ENCODE measurements at places on chromosomes 2 and 18.

GRCh38 chr2:78416625-78417300, 608.7 kb upstream of the REG3G start:
- DNase-seq = no peak

DNA sequence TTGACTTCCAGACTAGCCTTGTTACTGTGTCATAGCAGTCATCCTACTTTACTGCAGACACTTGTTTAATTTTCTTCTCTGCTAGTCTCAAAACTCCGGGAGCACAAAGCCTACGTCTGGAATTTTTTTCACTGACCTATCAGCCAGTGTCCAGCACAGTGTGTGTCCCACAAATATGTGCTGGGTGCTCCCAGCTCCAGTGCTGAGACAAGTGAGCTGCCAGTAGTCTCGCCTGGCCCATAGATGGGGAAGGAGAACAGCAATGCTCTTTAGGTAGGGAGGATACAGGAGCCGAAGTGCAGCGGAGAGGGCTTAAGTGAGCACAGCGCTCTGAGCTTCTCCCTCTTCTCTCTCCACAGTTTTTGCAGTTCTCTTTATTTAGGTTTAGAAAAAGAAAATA, 34.0 kb downstream of the ARHGAP28 start:
- no peak for DNase-seq

DNA sequence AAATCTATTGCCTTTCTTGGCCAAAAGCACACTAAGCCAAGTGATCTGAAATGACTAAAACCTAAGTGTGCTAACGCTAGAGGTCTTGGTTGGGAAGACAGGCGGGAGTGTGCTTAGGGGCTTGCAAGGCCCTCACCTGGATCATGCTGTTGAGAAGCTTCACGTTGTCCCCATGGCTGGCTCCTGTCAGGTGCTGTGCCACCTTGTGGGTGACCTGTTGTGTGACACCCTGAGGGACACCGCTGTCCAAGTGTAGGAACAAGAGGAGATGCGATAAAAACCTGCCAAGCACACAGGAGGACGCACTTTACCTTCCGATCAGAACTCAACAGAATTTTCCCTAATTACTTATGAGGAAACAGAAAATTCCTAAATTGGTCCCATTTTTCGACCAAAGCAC, 50.8 kb downstream of the EPG5 start:
- DNase-seq = no peak

DNA sequence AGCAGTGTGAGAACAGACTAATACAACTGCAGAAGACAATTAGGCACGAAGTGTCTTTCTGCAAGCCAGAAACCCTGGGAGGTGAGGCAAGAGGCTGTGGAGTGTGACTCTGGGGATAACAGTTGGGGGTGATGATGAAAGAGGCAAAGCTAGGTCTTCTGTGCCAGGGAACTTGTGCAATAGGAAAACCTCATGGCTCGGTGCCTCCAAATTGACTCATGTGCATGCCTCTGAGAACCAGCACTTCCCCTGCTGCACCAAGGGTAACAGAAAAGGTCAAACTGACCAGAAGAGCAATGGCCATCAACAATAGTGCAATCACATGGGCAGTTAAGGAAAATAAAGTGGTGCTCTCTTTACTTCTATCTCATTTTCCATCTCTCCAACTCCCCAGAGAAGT, 136.4 kb downstream of the SCG2 start:
- no peak for DNase-seq

- DNase-seq = no peak
Measured at GRCh38 chr2:71455011-71455740, 1.8 kb downstream of the DYSF start.

GRCh38 chr2:230903231-230904150, 21.6 kb downstream of the GPR55 start:
- DNase-seq = no peak

- DNase-seq = no peak
Measured at GRCh38 chr2:19772981-19773380, 128.8 kb downstream of the TTC32 start.

DNA sequence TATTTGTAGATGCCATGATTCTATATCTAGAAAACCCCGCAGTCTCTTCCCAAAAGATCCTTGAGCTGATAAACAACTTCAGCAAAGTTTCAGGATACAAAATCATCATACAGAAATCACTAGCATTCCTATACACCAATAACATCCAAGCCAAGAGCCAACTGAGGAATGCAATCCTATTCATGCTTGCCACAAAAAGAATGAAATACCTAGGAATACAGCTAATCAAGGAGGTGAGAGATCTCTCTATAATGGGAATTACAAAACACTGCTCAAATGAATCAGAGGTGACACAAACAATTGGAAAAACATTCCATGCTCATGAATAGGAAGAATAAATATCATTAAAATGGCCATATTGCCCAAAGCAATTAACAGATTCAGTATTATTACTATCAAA, 551.4 kb upstream of the SLC39A10 start:
- DNase-seq = no peak

DNA sequence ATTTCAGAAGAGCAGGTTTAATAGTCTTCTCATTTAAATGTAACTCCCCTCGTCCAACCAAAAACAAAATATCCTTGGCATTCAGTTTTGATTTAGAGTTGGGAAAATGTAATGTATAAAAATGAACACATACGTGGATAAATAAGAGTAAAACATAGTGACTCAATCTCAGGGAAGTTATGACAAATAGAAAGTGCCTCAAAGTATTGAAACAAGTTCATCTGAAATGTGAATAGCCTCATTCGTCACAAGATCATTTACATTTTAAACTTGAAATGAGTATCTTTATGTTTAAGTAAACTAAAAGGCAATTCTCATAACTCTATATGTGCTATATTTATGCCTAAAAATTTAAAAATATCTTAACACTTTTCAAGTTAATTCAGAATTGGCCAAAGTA, 122.2 kb upstream of the SMAD7 start:
- DNase-seq = no peak

DNA sequence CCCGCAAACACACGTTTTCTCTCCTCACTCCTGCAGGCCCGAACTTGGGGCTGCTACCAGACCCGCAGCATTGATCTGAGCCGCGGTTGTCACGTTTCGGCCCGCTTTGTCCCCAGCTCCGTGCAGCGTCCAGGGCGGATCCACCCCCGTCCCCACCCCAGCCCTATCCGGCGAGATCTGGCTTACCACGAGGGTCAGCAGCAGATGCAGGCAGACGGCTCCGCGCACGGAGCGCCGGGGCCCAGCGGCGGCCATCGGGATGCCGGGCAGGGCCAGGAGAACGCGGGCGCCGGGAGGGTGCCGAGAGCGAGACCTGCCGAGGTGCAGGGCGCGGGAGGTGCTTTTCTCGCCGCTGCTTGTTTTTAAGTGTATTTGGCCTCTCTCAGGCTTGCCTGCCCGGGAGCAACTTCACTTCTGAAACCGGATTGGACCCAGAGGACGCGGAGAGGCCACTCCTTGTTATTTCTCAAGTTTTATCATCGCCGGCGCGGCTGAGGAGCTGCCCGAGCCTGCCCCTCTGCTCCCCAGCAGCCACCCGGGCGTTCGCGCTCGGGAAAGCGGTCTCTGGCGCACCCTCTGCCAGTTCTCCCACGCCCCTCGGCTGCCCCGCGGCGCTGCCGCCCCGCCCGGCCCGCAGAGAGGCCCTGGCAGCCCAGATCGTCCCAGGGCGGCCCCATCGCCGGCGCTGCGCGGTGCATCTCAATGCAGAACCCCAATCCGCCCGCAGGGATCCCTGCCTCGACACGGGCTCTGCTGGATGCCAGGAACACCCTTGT, at the start of gene DSC3:
Gene DSC3 (minus strand): TSS at position 337 of the 776 bp plus-strand sequence. CDS start 82 bp downstream, at position 255.
- no peak for DNase-seq

DNA sequence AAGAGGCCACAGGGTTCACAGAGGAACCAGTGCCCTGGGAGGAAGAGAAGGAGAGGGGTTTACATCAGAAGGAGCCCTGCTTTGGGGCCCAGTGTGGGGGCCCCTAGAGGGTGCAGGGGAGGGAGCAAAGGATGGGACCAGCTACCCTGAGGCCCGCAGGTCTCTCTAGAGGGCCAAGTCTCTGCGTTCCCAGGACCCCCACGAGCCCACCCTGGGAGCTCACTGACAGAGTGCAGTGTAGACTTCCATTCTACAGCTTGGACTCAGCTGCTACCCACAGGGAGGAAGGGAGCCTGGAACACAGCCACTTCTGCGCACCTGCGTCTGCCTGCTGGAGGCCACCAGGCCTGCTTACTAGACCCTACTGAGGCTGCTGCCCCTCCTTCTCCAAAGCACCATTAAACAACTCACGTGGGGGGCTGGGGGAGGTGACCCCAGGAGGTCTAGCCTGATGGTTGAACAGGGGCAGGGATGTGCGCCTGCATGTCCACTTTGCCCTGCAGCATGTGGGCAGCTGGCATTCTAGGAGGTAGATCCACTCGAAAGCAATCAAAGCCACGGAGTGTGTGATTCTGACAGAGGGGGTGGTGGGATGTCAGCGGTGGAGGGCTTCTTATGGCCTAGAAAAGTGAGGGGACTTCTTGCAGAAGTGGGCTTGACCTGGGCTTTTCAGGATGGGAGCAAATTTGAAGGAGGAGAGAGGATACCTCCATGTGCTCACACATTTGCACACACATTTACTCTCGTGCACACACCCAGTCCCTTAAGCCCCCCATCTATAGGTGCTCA, 90.2 kb downstream of the ZFP36L2 start:
- no peak for DNase-seq

DNA sequence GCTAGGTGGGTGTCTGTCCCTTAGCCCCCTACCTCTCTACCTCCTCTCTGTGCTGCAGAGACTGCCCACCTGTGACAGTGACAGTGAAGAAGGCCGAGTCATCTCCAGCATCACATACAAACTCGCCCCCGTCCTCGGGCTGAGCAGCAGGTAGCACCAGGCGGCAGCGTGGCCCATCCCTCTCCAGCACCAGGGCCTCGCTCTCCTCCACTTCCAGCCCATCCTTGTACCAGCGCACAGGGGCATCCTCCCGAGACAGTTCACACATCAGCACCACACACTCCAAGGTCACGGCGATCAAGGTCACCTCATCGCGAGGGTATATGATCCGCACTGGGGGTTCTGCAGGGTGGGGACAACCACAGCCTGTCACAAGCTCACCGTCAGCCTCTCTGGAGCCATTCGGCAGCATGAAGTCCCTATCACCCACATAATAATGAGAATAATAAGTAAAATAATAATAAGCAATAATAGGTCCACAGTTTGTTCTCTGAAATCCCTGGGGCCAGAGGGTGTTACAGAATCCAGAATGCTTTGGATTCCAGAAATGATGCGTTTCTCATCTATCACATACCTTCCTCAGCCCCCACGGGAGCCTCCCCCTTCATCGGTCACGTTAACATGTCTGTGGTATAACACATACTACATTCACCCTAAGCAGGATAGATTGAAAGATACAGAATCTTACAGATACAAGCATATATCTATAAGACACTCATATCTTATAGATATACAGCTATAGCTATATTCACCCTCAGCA, 12.0 kb downstream of the OBSL1 start:
- DNase-seq = no peak

- no peak for DNase-seq
Measured at GRCh38 chr18:54734059-54734458, 94.2 kb upstream of the RAB27B start.

- no peak for DNase-seq
Measured at GRCh38 chr2:42724886-42725285, 39.0 kb downstream of the OXER1 start.

GRCh38 chr2:49948091-49948490, 793.8 kb upstream of the FSHR start:
- no peak for DNase-seq

DNA sequence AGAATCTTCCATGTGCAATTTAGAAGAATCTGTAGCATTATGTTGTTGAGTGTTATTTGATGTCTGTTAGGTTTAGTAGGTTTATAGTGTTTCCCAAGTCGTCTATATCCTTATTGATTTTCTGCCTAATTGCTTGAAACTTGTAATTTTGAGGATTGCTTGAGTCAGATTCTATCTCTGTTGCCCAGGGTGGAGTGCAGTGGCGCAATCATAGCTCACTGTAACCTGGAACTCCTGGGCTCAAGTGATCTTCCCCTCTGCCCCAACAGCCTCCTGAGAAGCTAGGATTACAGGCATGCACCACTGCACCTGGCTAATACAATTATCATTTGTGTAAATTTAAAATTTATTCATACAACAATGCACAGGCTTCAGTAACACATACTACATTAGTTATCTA, 3.1 kb upstream of the TCF23 start:
- DNase-seq = no peak

GRCh38 chr2:235639428-235639773, 145.6 kb downstream of the AGAP1 start:
- DNase-seq = no peak

DNA sequence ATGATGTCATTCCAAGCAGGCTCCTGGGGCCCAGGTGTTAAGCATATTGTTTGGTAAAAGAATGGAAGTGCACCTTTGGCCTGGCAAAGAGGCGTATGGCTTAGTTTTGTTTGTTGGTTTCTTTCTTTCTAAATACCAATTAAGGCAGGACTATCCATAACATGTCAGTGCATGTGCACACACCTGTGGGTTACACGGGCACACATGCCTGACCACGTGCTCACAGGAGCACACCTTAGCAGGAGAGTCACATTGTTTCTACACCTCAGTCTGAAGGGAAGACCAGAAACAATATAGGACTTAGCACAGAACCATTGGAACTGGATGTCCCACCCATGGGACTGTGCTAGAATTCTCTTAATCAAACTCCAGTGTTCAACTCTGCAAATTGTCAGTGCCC, 127.8 kb downstream of the FBXO15 start:
- DNase-seq = no peak

- DNase-seq = no peak
Measured at GRCh38 chr2:8847400-8847799, 10.0 kb upstream of the KIDINS220 start.

GRCh38 chr2:181657379-181657778, 474 bp upstream of the CERKL start:
- no peak for DNase-seq

DNA sequence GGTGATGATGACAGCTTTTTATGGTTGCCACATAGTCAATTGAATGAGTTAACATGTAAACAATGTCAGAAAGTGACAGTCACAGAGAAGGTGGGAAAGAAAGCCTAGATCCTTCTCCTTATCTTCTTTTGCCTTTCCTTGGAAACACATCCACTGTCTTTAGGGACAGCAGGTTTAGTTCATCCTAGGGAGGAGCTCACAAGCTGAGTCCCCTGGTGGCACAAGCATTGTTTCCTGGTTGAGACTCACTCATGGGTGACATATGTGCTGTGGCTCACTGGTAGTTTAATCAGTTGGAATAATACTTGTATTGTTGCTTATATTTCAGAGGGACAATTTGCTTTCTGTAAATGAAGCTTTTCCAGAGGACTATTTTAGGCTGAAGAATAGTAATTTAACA, 598.5 kb downstream of the CNTNAP5 start:
- no peak for DNase-seq

DNA sequence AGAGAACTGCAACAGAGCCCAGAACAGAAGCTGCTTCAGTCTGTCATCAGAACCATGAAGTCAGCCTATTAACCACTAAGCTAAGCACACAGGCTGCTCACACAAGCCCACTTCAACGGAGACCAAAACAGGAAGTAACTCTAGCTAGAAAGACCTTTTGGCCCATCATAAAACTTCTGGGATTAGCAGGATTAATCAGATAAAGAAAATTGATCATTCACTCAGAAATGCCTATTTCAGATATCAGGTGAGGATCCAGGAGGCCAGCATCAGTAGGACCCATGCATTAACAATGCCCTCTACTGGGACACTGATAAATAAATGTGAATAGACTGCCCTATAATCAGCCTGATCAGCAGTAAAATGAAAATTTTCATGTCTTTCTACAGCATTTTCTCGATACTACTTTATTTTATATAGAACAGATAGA, 101.4 kb downstream of the WDPCP start:
- DNase-seq = no peak

- no peak for DNase-seq
Measured at GRCh38 chr2:169862816-169863215, 35.6 kb downstream of the UBR3 start.
